Activated CD4-positive, alpha-beta T cell treated with anti-CD3 and anti-CD28 coated beads, Interleukin-2, amount 50 U/mL, for 24 hours (primary cell): ENCODE measurements at places on chromosomes 13 and 19.

- DNase-seq, result no peak
These were observed 169.2 kb upstream of the TSHZ3 start for GRCh38 chr19:31518216-31519020.

- no peak for DNase-seq
These were observed 34.5 kb downstream of the TINCR start for GRCh38 chr19:5533257-5533656.

DNA sequence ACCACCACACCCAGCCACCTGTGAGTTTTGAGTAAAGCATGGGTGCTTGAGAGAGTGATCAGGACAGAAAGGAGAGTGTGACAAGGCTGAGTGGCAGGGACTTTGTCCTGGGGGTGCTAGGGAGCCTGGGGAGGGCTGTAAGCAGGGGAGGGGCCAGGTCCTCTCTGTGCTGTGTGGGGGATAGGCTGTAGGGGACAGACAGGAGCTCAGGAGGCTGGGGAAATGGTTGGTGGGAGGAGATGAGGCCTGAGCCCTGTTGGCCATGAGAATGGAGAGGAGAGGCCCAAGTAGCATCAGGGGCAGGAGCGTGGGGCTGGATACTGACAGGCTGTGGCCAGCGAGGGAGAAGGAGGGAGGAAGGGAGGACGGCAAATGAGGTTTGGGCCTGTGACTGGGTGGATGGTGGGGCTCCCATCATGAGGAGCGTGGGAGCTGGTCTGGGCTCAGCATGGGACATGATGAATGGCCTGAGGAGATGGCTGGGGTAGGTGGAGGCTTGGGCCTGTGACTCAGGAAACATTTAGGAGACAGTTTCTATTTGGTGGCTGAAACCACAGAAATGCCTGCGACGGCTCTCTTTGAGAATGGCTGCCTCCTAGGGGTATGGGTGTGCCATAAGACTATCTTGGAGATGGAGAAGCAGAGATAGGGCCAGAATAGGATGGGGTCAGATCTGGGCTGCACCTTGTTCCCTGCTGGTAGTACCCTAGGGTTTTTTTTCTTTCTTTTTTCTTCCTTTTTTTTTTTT, 25.0 kb downstream of the GRIN2D start:
- DNase-seq, result no peak

- no peak for DNase-seq
These were observed 2.3 kb downstream of the SLC46A3 start for GRCh38 chr13:28716511-28716910.

DNA sequence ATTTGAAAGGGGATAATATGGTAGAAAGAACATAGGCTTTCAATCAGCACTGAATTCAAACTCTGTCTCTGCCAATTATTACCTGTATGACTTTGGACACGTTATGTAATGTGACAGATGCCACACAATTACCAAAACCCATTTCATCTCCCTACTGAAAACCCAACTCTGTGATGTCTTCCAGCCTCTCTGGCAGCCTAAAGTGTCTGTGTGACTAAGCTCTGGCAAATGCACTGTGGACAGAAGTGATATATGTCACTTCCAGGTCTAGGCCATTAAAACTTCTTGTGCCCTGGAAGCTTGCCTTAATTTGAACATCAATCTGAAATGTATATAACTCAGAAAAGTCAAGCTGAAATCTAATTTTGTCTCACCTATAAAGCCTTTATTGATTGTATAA, 552.0 kb downstream of the RFC3 start:
- no peak for DNase-seq

- DNase-seq, result no peak
These were observed 26.5 kb downstream of the FPR3 start for GRCh38 chr19:51821456-51821855.

DNA sequence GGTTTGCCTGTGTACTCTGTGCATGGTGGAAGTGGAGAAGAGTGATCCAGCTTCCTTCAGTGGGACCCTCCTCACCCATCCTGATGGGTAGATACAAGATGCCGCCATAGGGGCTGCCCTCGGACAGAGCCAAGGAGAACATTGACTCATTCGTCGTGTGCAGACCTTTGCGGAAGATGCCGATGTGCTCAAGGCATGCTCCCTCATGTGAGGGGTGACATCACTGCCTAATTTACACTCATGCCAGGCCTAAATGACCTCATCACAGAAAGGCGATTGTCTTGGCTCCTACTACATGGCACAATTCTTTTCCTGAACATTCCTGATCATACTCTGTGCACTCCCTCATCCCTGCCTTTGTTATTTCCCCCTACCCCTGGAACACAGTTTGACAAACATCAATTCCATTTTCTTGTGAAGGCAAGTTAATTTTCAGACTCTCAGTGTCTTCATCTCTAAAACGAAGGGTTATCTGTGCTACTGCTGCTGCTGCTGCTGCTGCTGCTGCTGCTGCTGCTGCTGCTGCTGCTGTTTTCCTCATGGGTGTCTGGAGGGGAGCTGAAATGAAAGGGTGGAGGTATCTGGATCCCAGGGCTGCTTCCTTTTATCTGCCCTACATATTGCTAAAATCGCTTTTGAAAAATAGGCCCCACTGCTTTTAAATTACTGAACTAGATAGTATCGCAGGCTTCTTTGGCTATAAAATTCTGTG, 146.5 kb upstream of the ARGLU1 start:
- no peak for DNase-seq

DNA sequence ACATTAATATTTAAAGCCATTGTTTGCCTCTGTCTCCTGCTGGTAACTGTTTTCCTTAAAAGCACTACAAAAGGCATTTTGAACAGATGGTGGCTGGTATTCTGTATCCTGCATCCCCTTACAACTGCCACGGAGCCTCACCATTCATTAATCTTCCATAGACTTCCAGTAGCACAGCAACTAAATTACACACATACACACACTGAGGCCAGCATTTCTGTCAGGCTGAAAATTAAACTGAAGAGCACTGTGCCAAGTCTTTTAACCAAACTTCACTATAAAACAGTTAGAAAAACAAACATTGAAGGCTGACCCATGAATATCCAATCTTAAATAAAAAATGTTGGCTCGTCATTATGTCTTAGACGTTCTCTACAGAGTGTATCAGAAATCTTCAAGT, 697.8 kb downstream of the DACH1 start:
- no peak for DNase-seq
